Breast epithelium (tissue), 4 donors: ENCODE measurements at places on chromosomes 4 and X.

DNA sequence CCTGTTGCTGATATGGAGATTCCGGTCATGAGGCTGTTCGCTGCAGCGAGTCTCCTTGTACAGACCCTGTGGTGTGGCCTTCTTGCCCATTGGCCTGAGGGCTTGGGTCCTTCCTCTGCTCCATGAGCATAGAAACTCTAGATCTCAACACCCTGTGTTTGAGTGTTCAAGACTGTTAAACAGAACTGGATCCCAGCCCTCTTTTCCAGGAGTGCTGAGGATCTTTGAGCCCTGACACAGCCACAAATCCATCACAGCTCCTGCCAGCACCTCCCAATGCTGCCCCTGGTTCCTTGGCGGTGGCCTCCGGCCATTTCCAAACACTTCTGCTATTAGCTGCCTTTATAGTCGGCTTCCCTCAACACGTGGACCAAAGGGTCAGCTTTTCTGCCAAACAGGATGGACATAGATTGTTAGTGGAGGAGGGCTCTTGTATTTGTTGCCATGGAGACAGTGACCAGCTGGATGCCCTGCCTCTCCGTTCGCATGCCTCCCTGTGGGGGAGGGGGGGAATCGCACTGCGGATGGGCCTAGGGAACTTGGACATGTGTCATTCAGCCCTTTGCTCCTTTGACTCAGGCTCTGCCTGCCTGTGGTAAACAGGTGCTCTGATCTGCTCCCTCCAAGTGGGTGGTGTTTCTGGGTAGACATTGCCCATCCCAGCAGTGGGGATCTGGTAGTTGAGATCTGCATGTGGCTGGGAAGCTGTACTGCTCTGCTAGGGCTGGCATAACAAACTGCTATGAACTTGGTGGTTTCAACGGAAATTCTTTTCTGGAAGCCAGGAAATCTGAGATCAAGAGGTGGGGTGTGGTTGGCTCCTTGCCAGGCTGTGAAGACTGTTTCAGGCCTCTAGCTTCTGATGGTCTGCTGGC is 6.9 kb upstream of the WDR1 start:
- H3K27me3 ChIP-seq = no peaks in the 10 kb centered on the region
- H3K4me1 ChIP-seq = no peaks in the 10 kb centered on the region
- no peak overlapping the region for H3K27ac ChIP-seq
- DNase-seq = no peak
- H3K36me3 ChIP-seq = no peaks in the 10 kb centered on the region

DNA sequence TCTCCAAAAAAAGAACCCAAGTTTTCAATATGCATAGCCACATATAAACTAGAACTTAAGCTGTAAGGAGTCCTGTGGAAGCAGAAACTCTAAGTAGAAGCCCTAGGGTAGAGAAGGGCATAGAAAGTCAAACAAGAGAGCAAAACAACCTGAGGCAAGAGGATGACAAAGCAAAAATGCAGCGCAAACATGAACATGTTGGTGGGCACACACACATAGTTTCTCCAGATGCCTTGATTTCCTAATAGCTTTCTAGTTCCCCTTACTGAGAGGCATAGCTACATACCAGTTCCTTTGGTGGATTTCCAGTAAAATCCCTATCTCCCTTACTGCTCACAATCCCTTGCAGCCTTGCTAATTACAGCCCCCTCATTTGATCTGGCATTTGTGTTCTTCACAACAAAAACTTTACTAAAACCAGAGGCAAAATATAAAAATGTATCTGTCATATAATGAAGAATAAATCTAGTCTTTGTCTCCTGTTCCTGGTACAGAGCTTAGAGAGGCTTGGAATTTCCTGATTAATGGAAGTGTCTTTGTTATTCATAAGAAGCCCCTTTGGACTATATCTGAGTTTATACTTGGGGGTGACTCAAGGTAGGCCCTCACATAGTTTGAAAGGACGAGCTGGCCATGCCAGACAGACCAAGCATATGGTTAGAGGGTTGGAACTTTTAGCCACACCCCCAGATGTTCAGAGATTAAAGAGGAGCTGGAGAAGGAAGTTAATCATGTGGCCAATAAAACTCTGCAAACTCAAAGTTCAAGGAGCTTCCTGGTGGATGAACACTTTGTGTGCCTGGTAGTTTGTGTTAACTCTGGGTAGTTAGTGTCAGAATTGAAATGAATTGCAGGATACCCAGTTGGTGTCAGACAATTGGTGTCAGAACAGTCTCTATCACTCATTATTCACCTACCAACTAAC is 52.7 kb upstream of the ZCCHC13 start:
- peaks cover 3% of the 10 kb centered on the region for H3K4me1 ChIP-seq
- no peak for DNase-seq
- H3K27me3 ChIP-seq = peaks cover 21% of the 10 kb centered on the region
- no peak overlapping the region for H3K4me3 ChIP-seq

- H3K27me3 ChIP-seq = no peaks in the 10 kb centered on the region
- no peak for DNase-seq
- H3K36me3 ChIP-seq = no peaks in the 10 kb centered on the region
- H3K27ac ChIP-seq = no peak overlapping the region
- H3K4me1 ChIP-seq = no peaks in the 10 kb centered on the region
- H3K4me3 ChIP-seq = no peak overlapping the region
Measured at GRCh38 chr4:21002976-21003375, 302.7 kb downstream of the PACRGL start.

GRCh38 chr4:139142087-139142486 is 34.9 kb downstream of the ELF2 start:
- peaks cover 5% of the 10 kb centered on the region for H3K4me1 ChIP-seq
- no peak overlapping the region for H3K4me3 ChIP-seq

DNA sequence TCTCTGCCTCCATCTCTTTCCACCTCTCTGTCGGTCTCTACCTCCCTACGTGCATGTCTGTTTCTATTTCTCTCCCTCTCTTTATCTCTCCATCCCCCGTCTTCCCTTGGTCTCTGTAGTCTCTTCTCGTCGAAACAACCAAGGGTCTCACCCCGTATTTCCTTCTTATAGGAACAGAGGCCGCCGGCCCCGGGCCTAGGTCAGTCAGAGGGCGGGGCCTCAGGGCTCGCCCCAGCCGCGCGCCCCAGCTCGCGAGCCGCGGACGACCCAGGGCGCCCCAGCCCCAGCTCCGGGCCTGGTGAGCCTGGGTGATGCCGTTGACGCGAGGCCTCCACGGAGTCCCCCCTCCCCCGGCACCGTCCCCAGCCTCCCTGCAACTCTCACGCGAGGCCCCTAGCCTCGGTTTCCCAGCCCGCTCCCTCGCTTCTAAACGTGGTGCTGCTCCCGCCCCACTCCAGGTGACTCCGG is 6.6 kb downstream of the TIMM17B start:
- no peaks in the 10 kb centered on the region for H3K4me1 ChIP-seq
- H3K4me3 ChIP-seq = peak overlapping the region; percentile 59
- DNase-seq = no peak
- H3K27me3 ChIP-seq = no peaks in the 10 kb centered on the region

- H3K4me3 ChIP-seq = no peak overlapping the region
- H3K27me3 ChIP-seq = no peaks in the 10 kb centered on the region
- H3K4me1 ChIP-seq = no peaks in the 10 kb centered on the region
Measured at GRCh38 chr4:109683621-109684253, 19.5 kb downstream of the CASP6 start.

DNA sequence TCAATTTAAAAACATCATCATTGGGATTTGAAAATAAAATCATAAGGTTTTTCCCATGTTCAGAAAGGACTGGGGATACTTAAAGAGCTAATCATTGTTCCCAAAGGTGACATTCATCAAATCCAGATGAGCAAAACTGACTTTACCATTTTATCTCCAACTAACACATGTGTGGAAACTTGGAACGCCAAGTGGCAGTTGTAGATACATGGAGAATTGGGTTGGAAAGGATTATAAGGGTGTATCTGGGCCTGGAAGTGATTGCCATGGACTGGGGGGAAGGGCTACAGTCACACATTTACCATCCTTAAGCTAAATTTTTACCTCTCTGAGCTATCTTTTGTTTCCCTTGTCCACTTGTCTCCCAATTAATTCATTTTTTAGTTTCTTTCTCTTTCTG is 203.4 kb downstream of the SLC39A8 start:
- H3K4me1 ChIP-seq = no peaks in the 10 kb centered on the region
- H3K27me3 ChIP-seq = no peaks in the 10 kb centered on the region
- H3K27ac ChIP-seq = no peak overlapping the region
- DNase-seq = no peak
- H3K4me3 ChIP-seq = no peak overlapping the region

DNA sequence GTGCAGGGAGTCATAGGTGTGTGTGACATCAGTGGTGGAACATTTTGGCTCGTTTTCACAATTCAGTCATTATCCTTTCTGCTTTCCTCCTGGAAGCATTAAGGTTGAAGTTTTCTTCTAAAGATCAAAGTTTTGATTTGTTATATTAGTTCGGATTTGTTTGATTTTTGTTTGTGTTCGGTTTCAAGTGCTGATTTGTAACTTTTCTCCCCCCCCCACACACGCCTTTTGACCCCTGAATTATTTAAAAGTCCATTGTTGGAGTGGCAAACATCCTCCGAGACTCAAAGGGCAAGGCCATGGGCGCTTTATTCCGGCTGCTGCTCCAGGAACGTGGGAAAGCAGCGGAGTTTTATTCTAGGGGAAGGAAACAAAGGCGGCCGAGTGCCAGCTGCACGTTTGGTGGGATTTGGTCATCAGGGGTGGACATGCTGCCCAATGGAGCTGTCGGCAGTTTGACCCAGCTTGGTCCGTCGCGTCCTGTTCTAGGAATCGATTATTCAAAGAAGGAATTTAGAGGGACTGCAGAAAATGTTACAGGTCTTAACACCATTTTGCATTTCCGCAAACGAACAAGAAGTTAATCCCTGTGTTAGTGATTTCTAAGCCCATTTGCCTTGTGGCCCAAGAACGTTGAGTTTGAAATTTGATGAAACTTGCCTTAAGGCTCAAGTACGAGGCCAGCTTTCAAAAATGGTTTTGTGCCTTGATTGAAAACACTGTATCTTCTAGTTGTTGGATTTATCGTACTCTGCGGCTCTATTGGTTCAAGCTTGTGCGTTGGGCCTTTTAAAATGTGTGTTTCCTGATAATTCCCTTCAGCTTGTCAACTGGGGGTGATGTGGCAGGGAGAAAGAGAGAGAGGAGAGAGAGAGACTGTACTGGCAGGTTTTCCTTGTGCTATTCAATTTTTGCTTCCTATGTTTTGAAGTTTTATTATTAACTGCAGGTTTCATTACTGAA is 565 bp upstream of the ZNF41 start:
- H3K4me3 ChIP-seq = peak overlapping the region; percentile 75
- no peaks in the 10 kb centered on the region for H3K27me3 ChIP-seq
- DNase-seq = no peak
- H3K27ac ChIP-seq = peak overlapping the region; percentile 99

DNA sequence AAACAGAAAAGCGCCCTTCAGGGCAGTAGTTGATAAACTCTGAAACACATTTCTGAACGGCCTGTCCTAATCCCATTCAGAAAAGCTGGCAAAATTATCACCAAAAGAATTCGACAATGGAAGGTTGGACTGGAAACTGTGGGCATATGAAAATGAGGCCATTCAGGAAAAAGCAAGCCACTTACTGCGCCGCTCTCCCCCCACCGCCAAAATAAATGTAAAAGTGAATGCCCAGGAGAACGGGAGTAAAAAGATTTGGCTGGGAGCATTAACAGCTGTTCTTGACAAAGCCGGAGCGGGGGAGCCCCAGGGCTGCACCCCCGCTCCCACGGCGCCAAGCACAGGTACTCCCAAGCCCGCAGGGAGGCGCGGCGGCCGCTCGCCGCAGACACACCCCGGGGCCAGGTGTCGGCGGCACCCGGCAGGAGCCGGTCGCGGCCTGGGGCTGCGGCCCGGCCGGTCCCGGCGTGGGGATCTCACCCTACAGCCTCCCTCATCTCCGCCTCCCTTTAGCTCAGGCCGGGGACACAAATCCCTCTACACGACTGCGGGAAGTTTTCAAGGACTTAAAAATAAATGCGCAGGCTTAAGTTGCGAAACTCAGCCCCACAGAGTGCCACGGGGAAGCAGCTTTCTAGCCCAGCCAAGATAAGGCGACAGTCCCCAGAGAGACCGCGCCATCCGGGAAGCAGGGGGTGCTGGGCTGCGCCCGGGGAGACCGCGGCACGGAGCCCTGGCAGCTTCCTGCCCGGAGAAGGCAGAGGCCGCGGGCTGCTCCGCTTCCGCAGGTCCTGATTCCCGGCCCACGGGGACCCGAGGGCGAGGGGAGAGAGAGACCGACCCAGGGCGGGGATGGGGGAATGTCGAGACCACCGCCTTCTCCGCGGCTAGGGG is 593 bp downstream of the SH3RF1 start:
- peak; percentile 37 for DNase-seq
- H3K27me3 ChIP-seq = no peaks in the 10 kb centered on the region
- H3K4me1 ChIP-seq = no peaks in the 10 kb centered on the region
- H3K27ac ChIP-seq = peak overlapping the region; percentile 93
- H3K36me3 ChIP-seq = no peaks in the 10 kb centered on the region

DNA sequence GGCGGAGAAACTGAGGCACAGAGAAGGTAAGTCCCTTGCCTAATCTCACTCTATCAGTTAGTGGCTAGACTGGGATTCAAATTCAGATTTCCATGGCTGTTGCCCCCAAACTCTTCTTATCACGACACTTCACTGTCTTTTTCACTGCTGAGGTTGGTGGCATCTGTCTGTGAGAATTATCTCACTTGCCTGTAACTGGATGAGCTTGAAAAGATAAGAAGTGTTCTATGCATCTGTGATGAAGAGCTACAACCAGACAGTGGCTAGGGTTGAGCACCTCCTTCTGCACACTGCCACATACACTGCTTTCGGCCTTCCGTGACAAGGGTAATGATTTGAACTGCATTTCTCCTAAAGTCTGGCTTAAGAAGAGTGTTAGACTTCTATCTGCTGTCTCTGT is 107.9 kb upstream of the TEX13D start:
- H3K36me3 ChIP-seq = no peaks in the 10 kb centered on the region
- no peak for DNase-seq
- H3K27ac ChIP-seq = no peak overlapping the region
- no peaks in the 10 kb centered on the region for H3K4me1 ChIP-seq
- H3K27me3 ChIP-seq = no peaks in the 10 kb centered on the region

DNA sequence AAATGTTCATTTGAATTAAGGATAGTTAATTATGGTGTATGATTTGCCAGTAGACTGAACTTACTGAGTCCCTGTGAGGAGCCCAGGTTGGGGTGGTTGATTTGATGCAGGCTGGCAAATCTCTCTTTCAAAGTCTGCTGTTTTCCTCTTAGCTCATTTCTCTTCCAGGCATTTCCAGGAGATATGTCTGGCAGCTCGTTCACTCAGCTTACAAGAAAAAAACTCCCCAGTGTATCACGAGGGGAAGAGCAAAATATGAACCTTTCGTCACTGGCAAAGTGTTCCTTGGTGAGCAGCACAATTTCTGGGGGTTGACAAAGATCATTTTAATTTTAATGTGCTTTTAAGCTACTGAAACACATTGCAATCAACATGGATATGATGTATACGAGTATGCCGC is 244.2 kb downstream of the CBLL2 start:
- H3K4me3 ChIP-seq = no peak overlapping the region
- H3K27ac ChIP-seq = no peak overlapping the region
- DNase-seq = no peak
- H3K27me3 ChIP-seq = no peaks in the 10 kb centered on the region
